ENCODE measurements at places on chromosomes 4 and X.

- no peak for DNase-seq
These were observed 173.0 kb upstream of the EMCN start for GRCh38 chr4:100690812-100691211.

DNA sequence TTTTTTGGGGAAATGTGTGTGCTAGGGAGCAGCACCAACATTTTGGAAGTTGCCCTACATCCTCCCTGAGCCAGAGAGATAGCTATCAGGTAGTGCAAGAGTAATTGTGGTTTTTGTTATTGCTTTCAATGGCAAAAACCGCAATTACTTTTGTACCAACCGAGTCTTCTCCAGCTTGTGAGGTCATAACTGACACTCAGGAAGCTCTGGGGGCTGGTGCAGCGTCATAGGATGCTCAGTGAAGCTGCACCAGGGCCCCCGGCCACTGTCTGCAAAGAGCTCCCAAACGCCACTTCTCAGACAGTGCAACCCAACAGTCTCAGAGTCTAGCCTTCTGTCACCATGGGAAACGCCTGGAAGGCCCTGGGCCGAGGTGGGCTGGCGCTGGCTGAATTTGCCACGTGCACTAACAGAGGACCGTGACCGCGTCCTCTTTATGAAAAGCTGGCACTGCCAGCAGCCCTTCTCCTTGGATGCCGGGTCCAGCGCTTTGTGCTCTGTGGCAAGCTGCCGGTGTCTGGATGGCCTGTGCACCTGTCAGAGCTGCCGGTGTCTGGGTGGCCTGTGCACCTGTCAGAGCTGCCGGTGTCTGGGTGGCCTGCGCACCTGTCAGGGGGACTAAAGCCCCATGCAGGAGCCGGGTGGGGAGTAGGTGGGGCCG, 19.4 kb downstream of the SH3TC1 start:
- no peak for DNase-seq

DNA sequence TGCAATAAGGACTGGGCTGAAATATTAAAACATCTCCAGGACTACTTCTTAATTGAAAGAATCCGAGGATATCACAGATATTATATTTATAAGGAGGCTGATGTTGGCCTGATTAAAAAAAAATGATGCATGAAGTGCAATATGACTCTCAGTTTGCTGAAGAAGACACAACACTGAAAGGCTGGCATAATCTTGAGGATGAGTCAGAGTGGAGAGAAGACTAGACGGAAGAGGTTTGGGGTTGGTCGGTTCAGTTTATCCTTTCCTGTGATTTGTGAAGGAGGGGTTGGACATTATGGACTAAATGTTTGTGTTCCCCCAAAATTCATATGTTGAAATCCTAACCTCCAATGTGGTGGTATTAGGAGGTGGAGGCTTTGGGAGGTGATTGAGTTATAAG, 170.3 kb downstream of the CORIN start:
- DNase-seq, result no peak

DNA sequence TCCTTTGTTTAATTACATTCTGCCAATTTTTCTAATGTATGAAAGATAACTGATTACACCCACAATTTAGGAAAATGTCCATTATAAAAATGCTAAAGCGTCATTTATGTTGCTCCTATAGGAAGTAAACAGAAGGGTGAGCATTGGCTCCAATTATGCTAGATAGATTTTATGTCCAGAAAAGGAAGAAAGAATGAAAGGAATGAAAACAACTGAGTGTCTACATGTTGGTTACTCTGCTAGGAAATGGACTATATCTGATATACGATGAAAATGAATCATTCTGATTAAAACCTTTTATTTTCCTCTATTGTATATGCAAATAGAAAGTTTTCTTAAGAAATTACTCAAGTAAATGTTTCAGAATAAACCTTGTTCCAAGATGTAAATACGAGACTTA, 1.6 kb downstream of the ENAM start:
- DNase-seq, result no peak

DNA sequence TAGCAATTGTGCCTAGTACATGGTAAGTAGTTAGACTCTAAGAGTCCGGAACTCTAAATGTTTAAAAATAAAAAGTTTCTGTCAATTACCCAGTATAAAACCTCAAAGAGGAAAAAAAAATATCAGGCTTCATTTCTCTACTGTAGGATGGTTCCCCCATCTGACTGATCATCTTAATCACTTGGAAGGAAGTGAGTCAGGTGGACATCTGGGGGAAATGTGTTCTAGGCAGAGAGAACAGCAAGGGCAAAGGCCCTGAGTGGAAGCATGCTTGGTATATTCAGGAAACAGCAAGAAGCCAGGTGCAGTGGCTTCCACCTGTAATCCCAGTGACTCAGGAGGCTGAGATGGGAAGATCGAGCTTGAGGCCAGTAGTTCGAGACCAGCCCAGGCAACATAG, 2.9 kb upstream of the EIF1AX start:
- no peak for DNase-seq

- no peak for DNase-seq
These were observed 782.5 kb upstream of the INTU start for GRCh38 chr4:126850286-126850685.

DNA sequence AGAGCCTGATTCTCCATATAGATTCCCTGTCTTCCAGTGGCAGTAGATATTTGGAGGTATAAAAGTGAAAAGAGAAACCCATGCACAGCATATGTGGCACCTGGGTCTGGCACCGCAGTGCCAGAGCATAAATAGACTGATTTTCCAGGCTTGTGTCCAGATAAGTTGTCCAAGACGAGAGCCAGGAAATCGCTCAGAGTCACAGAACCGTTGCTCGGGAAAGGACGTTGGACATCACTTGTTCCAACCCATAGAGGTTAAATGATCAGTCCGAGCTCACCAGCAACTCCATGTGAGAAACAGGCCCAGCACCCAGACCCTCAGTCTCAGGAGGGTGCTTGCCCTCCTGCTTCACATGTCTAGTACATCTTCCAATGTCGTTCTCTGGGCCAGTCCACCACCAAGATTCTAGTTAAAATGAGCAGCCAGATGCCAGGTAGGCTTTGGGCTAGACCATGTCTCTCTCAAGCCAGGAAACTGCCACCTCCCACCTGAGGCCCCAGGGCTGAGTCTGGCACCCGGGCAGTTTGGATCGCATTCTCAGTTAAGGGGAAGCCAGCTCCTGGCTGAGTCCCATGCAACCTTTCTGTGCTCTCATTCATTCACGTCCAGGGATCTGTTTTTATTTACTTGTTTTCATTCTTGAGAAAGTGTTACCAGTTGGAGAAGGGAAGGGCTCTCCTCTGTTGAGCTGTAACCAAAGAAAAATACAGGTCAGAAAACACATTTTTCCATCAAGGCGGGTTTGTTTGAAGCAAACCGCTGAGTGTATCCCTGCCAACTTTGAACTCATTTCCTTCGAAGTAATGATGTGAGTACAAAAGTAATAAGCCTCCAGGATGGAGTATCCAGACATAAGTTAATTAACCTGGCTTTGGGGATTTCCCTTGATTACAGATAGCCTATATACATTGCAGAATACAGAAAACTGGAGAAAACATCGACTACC, 91.7 kb downstream of the PHOX2B start:
- DNase-seq, result no peak

- no peak for DNase-seq
These were observed 191.0 kb upstream of the NPY2R start for GRCh38 chr4:155017426-155017825.

DNA sequence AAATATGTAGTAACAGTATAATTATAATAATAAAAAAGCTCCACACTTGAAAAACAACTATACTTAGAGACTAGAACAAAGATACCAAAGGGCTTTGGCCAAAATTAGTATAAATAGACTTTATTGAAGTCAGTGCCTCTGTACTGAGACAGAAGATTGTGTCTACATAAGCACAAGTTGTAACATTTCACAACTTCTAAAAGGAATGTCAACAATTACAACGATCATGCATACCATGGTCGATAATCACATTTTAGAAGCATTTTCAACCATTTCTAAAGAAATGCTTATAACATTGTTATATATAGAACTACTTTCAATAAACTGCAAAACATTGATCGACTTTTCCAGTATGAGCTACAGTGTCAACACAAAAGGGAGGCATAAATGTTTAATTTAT, 57.0 kb downstream of the DHX15 start:
- no peak for DNase-seq

GRCh38 chr4:80070880-80071603, 2.0 kb downstream of the ANTXR2 start:
- DNase-seq, result no peak

- no peak for DNase-seq
These were observed 58.6 kb downstream of the DCK start for GRCh38 chr4:71052034-71052433.

GRCh38 chr4:92679149-92679548, 375.4 kb downstream of the GRID2 start:
- no peak for DNase-seq

- no peak for DNase-seq
These were observed 28.7 kb upstream of the CASK start for GRCh38 chrX:41952102-41952501.

DNA sequence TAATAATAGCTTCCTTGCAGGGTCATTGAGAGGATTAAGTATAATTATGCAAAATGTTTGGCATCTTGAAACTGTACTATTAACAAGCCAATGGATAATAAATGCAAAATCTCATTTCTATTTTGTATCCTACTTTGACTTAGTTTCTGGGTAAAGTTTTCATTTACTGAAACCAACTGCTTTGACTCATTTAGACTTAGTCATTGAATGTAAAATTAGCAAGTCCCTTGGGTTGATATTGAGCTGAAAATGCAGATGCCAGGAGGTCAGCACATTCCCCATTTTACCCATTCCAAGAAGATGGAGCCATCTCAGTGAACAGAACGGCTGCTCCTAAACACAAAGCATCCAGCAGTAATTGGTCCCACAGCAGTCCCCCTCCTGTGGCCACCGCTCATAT, 74.7 kb upstream of the GATB start:
- no peak for DNase-seq

- DNase-seq, result no peak
These were observed 73.4 kb downstream of the HPRT1 start for GRCh38 chrX:134533352-134533751.

DNA sequence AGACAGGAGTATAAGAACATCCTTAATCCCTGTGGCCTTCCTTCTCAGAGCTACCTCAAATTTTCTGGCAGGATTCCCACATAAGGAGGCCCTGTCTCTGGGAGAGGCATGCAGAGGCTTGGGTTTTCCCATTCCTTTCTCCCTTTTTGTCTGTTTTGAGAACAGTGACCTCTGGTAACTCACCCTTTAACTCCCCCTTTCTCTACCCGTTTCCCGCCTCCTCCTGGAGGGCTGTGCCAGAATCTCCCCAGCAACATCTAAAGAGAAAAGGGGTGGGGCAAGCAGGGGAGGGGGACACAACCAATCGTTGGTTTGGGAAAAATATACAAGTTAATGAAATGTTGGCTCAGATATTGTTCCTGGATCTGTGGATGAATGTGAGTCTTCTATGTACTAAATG, 303.7 kb upstream of the IRS4 start:
- DNase-seq, result no peak

GRCh38 chrX:124223524-124223923, 108.9 kb upstream of the TEX13D start:
- DNase-seq, result no peak

DNA sequence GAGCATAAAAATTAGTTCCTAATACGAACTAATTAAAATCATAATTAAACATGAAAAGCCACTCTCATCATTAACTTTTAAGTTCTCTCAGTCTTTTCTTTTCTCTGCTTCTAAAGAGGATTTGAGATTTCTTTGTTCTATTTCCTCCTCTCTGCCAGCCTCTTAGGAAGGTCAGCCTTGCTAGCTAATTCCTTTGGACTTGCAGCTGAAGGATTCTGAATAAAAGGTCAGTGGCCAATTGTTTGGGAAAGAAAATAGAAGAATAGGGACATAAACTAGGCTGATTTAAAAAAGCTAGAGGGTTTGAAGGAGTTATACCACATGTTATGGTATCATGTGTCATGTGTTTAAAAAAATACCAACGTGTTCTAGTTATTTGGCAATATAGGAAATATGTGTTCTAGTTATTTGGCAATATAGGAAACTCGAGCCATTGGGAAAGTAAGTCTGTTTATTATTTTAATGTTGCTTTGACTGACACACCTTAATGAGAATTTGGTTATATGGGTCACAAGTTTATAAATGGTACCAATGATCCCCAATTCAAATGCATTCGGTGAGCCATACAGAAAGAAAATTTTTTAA, 1668.7 kb upstream of the PCDH7 start:
- no peak for DNase-seq

- no peak for DNase-seq
These were observed 53.2 kb upstream of the PJA1 start for GRCh38 chrX:69218407-69218997.

GRCh38 chr4:144171697-144172096, 31.2 kb upstream of the GYPA start:
- no peak for DNase-seq

GRCh38 chr4:25588206-25588605, 67.4 kb upstream of the SLC34A2 start:
- DNase-seq, result no peak

- DNase-seq, result no peak
These were observed 4.5 kb downstream of the PLXNB3 start for GRCh38 chrX:153768311-153769157.

DNA sequence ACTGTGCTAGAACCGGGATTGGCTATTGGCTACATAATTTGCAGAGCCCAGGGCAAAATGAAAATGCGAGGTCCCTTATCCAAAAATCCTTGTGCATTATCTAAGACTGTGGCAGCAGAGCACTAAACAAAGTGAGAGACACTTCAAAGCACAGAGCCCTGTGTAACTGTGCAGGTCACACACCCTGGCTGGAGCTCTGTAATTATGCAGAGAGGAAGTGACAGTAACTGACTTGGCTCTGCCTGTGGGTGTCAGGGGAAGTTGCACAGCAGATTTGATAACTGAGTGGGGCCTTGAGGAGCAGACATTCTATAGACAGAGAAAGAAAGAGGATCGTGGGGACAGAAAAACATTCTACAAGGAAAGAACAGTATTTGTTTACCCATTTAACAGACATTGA, 173.5 kb upstream of the FMR1 start:
- DNase-seq, result no peak

- no peak for DNase-seq
These were observed 51.8 kb downstream of the LDB2 start for GRCh38 chr4:16846540-16847117.

- no peak for DNase-seq
These were observed 124.1 kb downstream of the SNCA start for GRCh38 chr4:89712827-89713226.

GRCh38 chr4:112938461-112939058, 110.9 kb upstream of the ANK2 start:
- no peak for DNase-seq

GRCh38 chr4:73856518-73856917, 3.4 kb downstream of the PF4V1 start:
- no peak for DNase-seq

GRCh38 chr4:73750730-73751129, 10.4 kb downstream of the CXCL8 start:
- no peak for DNase-seq

- DNase-seq, result no peak
These were observed 77.1 kb downstream of the NSUN7 start for GRCh38 chr4:40826821-40827220.

- no peak for DNase-seq
These were observed 119.0 kb upstream of the SLC6A14 start for GRCh38 chrX:116317409-116317808.

Data from stimulated activated CD8-positive, alpha-beta memory T cell treated with anti-CD3 and anti-CD28 coated beads, Interleukin-15, amount 100 ng/mL, for 1 hour (primary cell).